CD4-positive, alpha-beta memory T cell (primary cell): ENCODE measurements at places on chromosomes 6 and 20. TPM values are rescaled to one million over a fixed set of nuclear protein-coding genes. Genes with fewer than 3 reads are reported as not detected.
A peak's percentile ranks its signal among the peaks of the same experiment; 100 is the strongest.

TULP1 gene
- not detected for total RNA-seq

FAM162B gene
- not detected for total RNA-seq

PNISR gene
- 326 TPM for total RNA-seq

SRSF12 gene
- not detected for total RNA-seq

BLOC1S5 gene
- 23.0 TPM for total RNA-seq

GRM1 gene
- not detected for total RNA-seq

GRCh38 chr20:42565235-42565995 is 624.3 kb downstream of the PTPRT start:
- no peak for DNase-seq

GRCh38 chr6:119310486-119311036 is 39.0 kb downstream of the MAN1A1 start:
- no peak for DNase-seq

GRCh38 chr6:130047088-130047995 is 29.0 kb downstream of the L3MBTL3 start:
- DNase-seq: no peak

- DNase-seq: no peak
These were observed 60.8 kb downstream of the ADGRB3 start for GRCh38 chr6:68695838-68696237.

DNA sequence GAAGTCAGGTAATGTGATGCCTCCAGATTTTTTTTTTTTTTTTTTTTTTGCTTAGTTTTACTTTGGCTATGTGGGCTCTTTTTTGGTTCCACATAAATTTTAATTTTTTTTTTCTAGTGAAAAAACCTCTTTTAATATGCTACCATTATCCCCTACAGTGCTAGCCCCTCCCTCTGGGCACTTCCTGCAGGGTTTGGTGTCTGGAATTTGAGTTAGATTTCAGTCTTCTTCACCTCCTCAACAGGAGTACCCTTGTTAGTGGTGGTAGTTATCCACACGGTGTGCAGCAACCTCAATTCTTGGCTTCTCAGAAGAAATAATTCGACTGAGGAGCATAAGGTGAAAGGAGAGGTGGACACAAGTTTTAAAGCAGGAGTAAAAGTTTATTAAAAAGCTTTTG is 128.8 kb upstream of the SYNCRIP start:
- DNase-seq: no peak

DNA sequence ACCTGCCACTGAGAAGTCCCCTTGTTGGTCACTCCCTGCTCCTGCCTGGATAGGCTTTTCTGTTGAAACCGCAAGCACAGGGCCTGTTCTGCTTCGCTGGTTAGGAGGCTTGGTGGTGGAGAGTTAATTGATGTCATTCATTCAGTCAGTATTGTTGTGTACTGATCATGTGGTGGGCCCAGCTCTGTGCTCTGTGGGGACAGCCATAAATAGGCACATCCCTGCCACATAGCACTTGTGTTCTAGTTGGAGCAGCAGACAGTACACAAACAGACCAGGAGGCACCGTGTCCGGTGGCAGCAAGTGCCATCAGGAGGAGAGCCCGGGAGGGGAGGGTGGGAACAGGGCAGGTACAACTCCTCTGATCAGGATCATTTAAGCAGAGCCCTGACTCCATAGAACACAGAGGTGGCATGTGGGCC is 155.2 kb upstream of the INSM1 start:
- DNase-seq: no peak

- DNase-seq: no peak
These were observed 98.0 kb downstream of the FNDC1 start for GRCh38 chr6:159267165-159267564.

DNA sequence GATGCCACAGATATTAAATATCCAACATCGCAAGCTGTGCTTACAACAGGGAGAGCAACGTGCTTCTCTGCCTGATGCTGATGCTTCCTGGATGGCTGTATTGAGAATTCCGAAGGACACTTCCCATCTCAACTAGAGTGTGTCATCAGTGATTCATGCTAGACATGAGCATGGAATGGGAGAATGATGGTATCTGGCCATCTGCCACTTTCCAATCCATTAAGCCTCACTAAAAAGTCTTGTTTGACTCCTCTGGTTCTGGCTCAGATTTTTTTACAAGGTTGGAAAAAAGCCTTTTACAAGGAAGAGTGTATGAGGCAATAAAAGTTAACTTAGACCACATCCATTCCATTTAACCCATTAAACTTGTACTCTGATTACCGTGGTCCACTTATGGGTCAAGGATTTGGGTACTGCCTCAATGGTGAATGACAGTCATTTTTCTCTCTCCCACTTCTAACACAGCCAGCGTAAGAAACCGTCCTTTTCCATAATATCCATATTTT is 265.3 kb downstream of the UST start:
- DNase-seq: no peak

GRCh38 chr6:170042596-170043118 is 248.2 kb downstream of the DLL1 start:
- DNase-seq: no peak

- no peak for DNase-seq
These were observed 80.6 kb upstream of the BHLHE23 start for GRCh38 chr20:63087236-63087871.

GRCh38 chr6:99467509-99468106 is 42.5 kb upstream of the PNISR start:
- peak; percentile 39 for DNase-seq

DNA sequence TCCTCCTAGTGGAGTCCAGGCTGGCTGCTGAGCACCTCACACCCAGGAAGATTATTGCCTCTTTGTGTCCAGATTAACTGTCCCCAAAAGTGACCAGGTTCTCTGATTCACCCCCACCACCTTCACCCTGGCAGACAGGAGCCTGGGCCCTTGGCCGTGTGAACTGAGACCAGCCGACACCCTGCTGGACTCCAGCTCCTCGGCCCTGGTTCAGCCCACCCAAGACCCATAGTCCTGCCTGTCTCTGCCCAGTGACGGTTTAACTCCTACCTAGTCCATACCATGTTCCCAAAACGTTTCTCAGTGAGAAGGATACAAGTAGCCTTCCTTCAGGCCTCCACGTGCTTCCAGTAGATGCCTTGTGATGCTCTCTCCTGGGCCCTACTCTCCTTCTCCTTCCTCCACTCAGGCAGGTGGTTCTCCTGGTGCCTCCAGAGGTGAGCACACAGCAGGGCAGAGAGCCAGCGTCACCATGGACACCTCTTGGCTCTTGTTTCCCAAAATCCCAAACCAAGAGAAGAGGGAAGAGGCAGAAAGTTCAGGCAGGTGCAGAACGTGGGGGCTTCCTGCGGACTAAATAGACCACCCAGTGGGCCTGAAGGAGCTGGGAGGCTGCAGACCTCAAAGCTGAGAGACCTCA is 134.4 kb upstream of the CST7 start:
- no peak for DNase-seq

GRCh38 chr6:156595476-156595875 is 181.7 kb upstream of the ARID1B start:
- DNase-seq: no peak
